ENCODE measurements at places on chromosomes 1 and 21. TPM values are rescaled to one million over a fixed set of nuclear protein-coding genes. Genes with fewer than 3 reads are reported as not detected.

KMO gene
- 0.99 TPM for total RNA-seq

ZNF684 gene
- 9.8 TPM for total RNA-seq

MYOG gene
- total RNA-seq: not detected

C8B gene
- 0.06 TPM for total RNA-seq

FCRL5 gene
- 0.20 TPM for total RNA-seq

TCHH gene
- 0.10 TPM for total RNA-seq

DMRTB1 gene
- not detected for total RNA-seq

OLIG2 gene
- total RNA-seq: 44.0 TPM

- peaks cover 7% of the 10 kb centered on the region for H3K36me3 ChIP-seq
- no peaks in the 10 kb centered on the region for H3K27me3 ChIP-seq
- no peak for DNase-seq
- H3K4me3 ChIP-seq: no peak overlapping the region
- no peak overlapping the region for H3K27ac ChIP-seq
Measured at GRCh38 chr21:45126204-45126626, 51.8 kb downstream of the ADARB1 start.

DNA sequence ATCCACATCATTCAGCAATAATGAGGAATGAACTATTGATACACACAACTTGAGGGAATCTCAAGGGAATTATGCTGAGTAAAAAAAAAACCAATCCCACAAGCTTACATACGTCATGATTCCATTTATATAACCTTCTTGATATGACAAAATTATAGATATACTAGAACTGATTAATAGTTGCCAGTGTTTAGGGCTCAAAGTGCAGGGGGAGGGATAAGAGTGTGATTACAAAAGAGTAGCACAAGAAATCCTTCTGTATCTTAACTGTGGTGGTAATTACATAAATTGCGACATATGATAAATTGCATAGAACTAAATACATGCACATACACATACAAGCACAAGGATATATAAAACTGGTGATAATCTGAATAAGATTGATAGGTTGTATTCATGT, 13.5 kb downstream of the DIRAS3 start:
- H3K4me1 ChIP-seq: no peaks in the 10 kb centered on the region
- no peaks in the 10 kb centered on the region for H3K27me3 ChIP-seq
- H3K4me3 ChIP-seq: no peak overlapping the region
- DNase-seq: no peak
- no peaks in the 10 kb centered on the region for H3K36me3 ChIP-seq

- H3K4me3 ChIP-seq: peak overlapping the region; percentile 46
- DNase-seq: peak; percentile 92
Measured at GRCh38 chr1:59814180-59814900, 409 bp upstream of the HOOK1 start.

DNA sequence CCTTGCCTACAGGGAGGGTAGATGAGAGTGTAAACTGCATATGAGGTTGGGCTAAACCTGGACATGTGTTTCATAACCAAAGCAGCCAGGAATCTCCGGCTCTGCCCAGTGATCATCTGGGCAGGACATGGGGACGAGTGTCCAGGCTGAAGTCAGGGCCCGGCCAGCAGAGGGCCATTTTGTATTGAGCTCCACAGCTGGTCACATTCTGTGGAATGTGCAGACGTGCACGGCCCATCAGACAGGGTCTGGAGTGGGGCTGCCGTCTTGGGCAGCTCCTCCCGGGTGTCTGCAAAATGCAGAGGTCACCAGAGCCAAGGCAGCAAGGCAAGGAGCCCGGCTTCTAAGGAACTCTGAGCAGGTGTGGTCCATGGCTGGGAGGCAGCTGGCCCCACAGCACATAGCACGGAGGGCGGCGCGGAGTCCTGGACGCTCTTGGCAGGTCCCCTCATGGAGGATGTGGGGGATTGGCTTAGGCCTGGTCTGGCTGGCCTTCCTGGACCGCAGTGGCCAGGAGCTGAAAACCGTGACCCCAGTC, 6.2 kb downstream of the LRRC3 start:
- DNase-seq: no peak
- H3K4me1 ChIP-seq: peaks cover 27% of the 10 kb centered on the region
- H3K27me3 ChIP-seq: no peaks in the 10 kb centered on the region
- peaks cover 48% of the 10 kb centered on the region for H3K36me3 ChIP-seq
- H3K27ac ChIP-seq: no peak overlapping the region

- H3K36me3 ChIP-seq: no peaks in the 10 kb centered on the region
- H3K27ac ChIP-seq: no peak overlapping the region
- no peak overlapping the region for H3K4me3 ChIP-seq
- H3K27me3 ChIP-seq: peaks cover 16% of the 10 kb centered on the region
Measured at GRCh38 chr1:154493276-154493675, 8.7 kb upstream of the TDRD10 start.

DNA sequence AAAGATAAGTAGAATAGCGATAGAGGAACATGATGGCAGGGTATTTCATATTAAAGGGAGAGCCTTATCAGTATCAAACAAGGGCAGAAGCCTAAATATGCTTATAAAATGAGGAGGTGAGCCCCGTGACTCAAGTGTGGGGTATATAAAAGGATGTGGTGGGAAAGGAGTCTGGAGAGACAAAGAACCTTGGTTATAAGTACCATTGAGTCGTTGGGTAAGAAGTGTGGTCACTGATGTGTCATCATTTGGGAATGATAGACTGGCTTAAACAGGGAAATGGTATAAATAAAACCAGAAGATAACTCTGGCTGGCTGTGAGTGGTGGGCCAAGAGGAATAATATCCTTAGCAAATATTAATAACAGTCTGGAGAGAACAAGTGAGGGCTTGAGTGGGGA, 10.9 kb upstream of the CD5L start:
- no peaks in the 10 kb centered on the region for H3K4me1 ChIP-seq
- no peak overlapping the region for H3K4me3 ChIP-seq
- H3K27ac ChIP-seq: no peak overlapping the region
- H3K36me3 ChIP-seq: no peaks in the 10 kb centered on the region
- H3K27me3 ChIP-seq: no peaks in the 10 kb centered on the region

DNA sequence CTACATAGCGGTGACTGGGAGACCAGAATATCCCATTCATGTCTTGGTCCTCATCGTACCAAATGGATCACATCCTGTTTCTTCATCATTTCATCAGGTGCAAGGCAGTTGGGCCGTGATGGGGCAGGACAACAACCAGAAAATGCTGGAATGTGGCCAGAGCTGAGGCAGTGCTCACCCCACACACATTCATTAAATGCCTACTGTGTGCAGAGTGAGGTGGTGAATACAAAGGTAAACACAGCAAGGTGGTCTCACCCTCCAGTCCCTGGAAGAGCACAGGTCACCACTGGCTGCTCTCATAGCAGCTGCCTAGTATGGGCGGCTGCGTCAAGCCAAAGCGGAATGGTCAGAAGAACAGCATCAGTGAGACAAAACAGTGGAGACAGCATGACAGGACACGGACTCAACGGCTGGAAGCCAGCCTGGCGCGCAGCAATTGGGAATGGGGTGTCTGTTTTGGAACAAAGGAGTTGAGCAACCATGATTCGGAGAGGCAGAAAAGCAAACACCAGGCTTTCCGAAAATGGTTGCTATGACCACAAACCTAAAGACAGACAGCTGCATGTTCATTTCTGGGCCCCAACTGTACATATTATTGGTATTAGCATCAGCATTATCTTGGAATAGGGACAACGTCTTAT, 5.6 kb upstream of the ADAMTSL4 start:
- no peak for DNase-seq
- H3K27me3 ChIP-seq: peaks cover 4% of the 10 kb centered on the region
- H3K4me1 ChIP-seq: peaks cover 8% of the 10 kb centered on the region
- no peaks in the 10 kb centered on the region for H3K36me3 ChIP-seq
- H3K4me3 ChIP-seq: no peak overlapping the region
- H3K27ac ChIP-seq: no peak overlapping the region

- peak overlapping the region; percentile 53 for H3K4me3 ChIP-seq
- DNase-seq: peak; percentile 80
- no peaks in the 10 kb centered on the region for H3K27me3 ChIP-seq
- H3K27ac ChIP-seq: peak overlapping the region; percentile 91
Measured at GRCh38 chr21:42652527-42653230, 742 bp upstream of the PDE9A start.

GRCh38 chr1:115980998-115981993, 5.0 kb downstream of the SLC22A15 start:
- H3K27ac ChIP-seq: no peak overlapping the region
- DNase-seq: peak; percentile 40
- H3K4me3 ChIP-seq: no peak overlapping the region
- H3K4me1 ChIP-seq: peaks cover 5% of the 10 kb centered on the region

GRCh38 chr21:46148106-46148505, 7.3 kb downstream of the FTCD start:
- no peaks in the 10 kb centered on the region for H3K27me3 ChIP-seq
- peaks cover 4% of the 10 kb centered on the region for H3K4me1 ChIP-seq
- no peaks in the 10 kb centered on the region for H3K36me3 ChIP-seq

DNA sequence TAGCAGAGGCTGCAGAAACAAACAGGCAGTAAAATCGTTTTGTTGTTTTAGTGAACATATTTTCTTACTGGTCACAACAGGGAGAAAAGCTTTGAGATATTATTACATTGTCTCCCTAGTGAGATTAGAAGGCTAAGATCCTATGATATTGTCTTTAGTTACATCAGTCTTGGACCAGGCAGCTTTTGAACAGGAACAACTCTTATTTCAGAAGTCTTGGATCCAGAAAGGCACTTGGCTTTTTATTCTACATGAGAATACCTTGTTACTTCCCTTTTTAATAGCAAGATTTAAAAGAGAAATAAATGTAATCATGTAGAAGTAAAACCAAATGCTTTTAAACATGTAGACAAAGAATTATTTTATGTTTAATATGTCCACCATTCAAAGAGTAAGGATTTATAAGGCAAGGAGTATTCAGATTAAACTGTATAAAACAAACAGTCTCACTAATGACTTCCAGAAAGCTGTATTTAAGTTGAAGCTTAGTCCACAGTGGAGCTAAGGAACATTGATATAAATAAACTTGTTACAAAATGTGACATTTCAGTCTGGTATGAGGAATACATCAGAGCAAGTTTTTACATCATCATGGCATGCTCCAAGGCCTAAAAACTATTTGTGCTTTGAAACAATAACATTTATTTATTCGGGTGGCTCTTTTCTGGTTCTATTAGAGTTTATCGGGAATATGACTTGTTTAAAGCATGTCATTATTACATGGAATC, 72.2 kb downstream of the PHTF1 start:
- H3K27me3 ChIP-seq: no peaks in the 10 kb centered on the region
- peak overlapping the region; percentile 29 for H3K27ac ChIP-seq
- peaks cover 3% of the 10 kb centered on the region for H3K36me3 ChIP-seq
- H3K4me3 ChIP-seq: no peak overlapping the region
- no peaks in the 10 kb centered on the region for H3K4me1 ChIP-seq

GRCh38 chr1:40739455-40740008, 44.1 kb upstream of the KCNQ4 start:
- no peaks in the 10 kb centered on the region for H3K27me3 ChIP-seq
- H3K4me3 ChIP-seq: no peak overlapping the region
- H3K27ac ChIP-seq: no peak overlapping the region
- DNase-seq: no peak
- no peaks in the 10 kb centered on the region for H3K4me1 ChIP-seq

- no peaks in the 10 kb centered on the region for H3K27me3 ChIP-seq
- DNase-seq: no peak
Measured at GRCh38 chr21:15904389-15904788, 174.6 kb downstream of the USP25 start.

- DNase-seq: no peak
- H3K4me3 ChIP-seq: no peak overlapping the region
- no peak overlapping the region for H3K27ac ChIP-seq
- no peaks in the 10 kb centered on the region for H3K27me3 ChIP-seq
- H3K36me3 ChIP-seq: no peaks in the 10 kb centered on the region
Measured at GRCh38 chr21:24636696-24637095, 970.6 kb downstream of the MRPL39 start.

- H3K4me3 ChIP-seq: no peak overlapping the region
- peaks cover 7% of the 10 kb centered on the region for H3K4me1 ChIP-seq
- no peak overlapping the region for H3K27ac ChIP-seq
- no peaks in the 10 kb centered on the region for H3K27me3 ChIP-seq
- DNase-seq: no peak
Measured at GRCh38 chr1:180594723-180595122, 36.0 kb downstream of the OVAAL start.

- no peaks in the 10 kb centered on the region for H3K27me3 ChIP-seq
- peaks cover 6% of the 10 kb centered on the region for H3K4me1 ChIP-seq
- H3K36me3 ChIP-seq: peaks cover 11% of the 10 kb centered on the region
Measured at GRCh38 chr1:37513795-37514349, 694 bp downstream of the MEAF6 start.

DNA sequence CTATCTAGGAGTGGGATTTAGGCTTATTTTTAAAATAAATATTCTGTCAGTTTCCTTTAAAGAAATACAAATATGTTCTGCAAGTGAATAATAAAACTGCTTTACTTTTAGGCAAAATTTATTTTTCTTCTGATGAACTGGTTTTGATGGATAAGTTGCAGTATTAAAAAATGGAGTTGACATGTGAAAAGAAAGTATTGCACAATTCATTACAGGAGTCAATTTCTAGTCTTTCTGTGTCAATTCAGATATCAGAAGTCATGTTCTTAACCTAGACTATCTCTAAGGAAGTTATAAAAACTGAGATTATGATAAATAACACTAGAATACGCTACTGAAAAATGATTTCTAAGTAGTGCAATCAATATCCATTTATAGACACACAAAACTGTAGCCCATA, 270.2 kb upstream of the TMPRSS15 start:
- H3K27me3 ChIP-seq: no peaks in the 10 kb centered on the region
- no peaks in the 10 kb centered on the region for H3K36me3 ChIP-seq
- no peaks in the 10 kb centered on the region for H3K4me1 ChIP-seq
- H3K4me3 ChIP-seq: no peak overlapping the region
- H3K27ac ChIP-seq: no peak overlapping the region

DNA sequence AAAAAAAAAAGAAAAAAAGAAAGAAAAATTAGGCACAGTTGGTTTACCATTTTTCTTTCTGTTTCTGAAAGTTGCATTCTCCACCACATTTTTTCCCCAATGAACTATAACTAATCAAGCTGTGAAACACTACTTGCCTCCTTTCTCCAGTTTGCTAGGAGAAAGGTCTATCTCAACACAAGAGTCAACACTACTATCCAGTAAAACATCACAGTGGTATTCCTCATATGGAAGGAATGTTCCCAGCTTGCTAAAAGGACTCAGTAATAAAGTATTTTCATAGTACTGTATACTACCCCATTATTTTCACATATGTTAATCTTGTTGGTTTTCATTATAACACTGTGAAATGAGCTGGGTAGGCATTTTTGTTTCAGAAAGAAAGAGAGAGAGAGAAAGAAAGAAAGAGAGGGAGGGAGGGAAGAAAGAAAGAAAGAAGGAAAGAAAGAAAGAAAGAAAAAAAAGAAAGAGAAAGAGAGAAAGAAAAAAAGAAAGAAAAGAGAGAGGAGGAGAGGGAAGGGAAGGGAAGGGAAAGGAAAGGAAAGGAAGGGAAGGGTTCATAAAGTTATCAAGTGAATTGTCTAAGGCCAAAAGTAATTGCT, 7.9 kb downstream of the PTGER3 start:
- H3K4me3 ChIP-seq: no peak overlapping the region
- H3K27me3 ChIP-seq: no peaks in the 10 kb centered on the region
- DNase-seq: no peak
- no peaks in the 10 kb centered on the region for H3K4me1 ChIP-seq
- H3K27ac ChIP-seq: no peak overlapping the region

GRCh38 chr1:106435269-106435668, 621.2 kb upstream of the PRMT6 start:
- H3K36me3 ChIP-seq: no peaks in the 10 kb centered on the region
- H3K4me1 ChIP-seq: no peaks in the 10 kb centered on the region
- H3K27me3 ChIP-seq: no peaks in the 10 kb centered on the region
- no peak overlapping the region for H3K4me3 ChIP-seq
- no peak overlapping the region for H3K27ac ChIP-seq
- DNase-seq: no peak

GRCh38 chr21:46666941-46667740, 31.7 kb downstream of the PRMT2 start:
- H3K4me3 ChIP-seq: peak overlapping the region; percentile 36
- peaks cover 8% of the 10 kb centered on the region for H3K27me3 ChIP-seq
- no peak for DNase-seq
- H3K4me1 ChIP-seq: peaks cover 13% of the 10 kb centered on the region
- H3K27ac ChIP-seq: no peak overlapping the region
- peaks cover 31% of the 10 kb centered on the region for H3K36me3 ChIP-seq
